Stimulated activated CD4-positive, alpha-beta T cell treated with anti-CD3 and anti-CD28 coated beads, Interleukin-1b, Interleukin-23, amount 100 ng/mL, for 24 hours (primary cell): ENCODE measurements at places on chromosomes 13 and 19.

- DNase-seq, result peak; percentile 50
Measured at GRCh38 chr13:51793570-51794271, 10.2 kb downstream of the DHRS12 start.

DNA sequence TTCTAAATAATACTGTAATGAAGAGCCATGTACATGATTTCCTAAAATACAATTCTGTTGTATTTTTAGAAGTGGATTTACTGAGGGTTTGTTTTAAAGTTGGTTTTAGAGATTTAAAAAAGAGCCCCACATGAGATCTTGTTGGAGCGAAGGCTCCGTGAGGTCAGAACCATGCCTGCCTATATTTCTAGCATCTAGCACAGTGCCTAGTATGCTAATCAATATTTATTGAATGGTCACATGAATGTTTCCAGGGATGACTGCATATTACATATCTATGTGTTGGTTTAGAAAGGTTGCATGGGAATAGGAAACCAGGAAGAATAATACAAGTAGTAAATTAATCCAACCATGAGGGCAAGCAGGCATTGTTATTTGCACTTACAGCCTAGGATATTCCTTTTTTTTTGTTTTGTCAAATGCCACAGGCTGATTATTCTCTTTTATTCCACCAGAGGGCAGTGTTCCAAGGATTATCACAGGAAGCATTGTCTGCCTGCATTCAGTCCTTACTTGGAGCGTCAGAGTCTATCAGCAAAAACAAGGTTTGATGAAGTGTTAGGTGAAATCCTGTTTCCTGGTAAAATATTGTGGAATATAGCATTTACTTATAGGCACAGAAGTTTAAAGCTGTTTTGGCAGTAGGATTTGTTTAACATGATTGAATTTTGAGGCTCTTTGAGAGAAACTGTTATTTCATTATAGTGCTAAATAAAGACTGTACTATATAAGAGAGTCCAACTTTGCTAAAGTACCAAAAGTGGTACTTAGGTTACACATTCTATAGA is 46.8 kb downstream of the COG3 start:
- DNase-seq, result no peak

DNA sequence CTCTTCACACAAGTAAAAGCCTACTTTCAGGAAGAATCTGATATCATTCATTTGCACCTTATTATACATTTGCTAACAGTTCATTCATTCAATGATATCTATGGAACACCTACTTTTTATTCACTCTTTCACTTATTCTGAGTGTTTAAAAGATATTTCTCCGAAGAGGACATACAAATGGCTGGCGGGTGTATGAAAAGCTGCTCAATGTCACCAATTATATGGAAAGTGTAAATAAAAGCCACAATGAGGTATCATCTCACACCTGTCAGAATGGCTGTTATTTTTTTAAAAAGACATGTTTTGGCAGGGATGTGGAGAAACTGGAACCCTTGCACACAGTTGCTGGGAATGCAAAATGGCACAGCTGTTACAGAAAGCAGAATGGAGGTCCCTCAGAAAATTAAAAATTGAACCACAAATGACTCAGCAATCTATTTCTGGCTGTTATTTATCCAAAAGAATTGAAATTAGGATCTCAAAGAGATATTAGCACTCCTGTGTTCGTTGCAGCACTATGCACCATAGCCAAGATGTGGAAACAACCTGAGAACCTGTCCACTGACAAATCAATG is 127.6 kb upstream of the IRS2 start:
- DNase-seq, result no peak

DNA sequence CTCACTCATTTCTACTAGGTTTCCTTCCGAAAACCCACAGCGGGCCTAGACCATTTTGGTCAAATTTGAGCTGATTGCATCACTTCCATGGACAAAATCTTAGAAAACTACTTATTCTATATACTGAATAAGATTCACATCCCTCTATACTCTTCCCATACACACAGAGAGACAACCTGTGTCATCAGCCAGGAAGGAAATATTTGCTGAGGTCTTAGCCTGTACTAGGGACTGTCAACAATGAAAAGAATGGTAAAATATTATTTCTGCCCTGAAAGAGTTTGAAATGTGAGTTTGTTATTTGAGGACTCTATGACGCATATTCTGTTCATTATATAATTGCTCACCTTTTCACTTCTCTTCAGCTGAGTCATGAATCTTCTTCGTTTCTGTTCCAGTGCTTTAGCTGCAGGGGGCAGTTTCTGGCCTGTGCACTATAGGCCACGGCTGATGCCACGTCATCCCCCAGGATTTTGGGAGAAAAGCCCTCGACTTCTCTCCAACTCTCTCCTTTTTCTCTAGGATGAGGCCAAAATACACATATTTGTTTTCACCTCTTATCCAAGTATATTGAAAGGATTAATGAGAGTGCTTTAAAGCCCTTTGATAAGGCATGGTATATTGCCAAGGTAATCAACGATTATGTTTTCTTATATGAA is 47.7 kb downstream of the GSX1 start:
- DNase-seq, result no peak

DNA sequence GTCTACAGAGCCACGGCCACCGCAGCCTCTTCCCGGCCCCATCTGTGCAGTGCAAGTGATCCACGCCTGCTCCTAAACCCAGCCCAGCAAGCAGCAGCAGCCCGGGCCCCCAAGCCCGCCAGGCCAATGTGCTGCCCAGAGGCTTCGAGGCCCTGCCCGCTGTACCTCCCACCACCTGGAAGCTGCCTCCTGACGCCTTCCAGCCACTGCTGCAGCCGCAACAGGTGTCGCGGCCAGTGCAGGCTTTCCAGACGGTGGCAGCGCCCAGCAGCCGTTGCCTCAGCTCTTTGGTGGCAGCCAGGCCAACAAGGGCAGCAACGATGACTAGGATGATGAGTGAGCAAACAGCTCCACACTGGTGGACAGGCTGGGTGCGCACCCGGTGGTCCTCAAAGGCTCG is 50.2 kb upstream of the TPM4 start:
- DNase-seq, result no peak

GRCh38 chr19:1884719-1885334 is 469 bp downstream of the ABHD17A start:
- DNase-seq, result no peak

- DNase-seq, result no peak
Measured at GRCh38 chr19:18978616-18979015, 37.6 kb upstream of the HOMER3 start.

DNA sequence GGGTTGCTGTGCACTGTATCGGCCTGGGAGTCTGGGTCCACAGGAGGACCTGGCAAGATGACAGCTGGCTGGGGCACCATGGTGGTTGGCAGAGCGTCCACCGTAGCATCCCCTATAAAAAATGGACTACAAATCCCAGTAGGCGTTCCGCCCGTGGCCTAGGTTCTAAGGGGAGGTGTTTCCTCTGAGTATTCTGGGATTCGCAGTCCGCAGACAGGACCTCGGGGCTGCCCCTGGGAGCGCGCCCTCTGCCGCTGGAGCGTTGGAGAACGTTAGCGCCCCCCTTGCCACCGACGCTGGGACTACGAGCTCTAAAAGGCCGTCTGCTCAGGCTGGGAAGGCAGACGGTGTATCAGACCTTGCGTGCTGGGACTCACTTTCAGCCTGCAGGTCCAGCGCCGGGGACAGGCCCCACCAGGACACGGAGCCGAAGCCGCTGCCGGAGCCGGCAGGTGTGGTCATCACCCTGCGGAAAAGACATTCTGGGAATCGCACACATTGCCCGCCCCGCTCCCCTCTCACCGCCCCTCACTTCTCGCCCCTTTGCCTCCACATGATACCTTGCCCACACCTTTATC is 372 bp downstream of the DNAAF3 start:
- DNase-seq, result no peak

GRCh38 chr13:71935166-71935840 is 68.3 kb upstream of the DACH1 start:
- no peak for DNase-seq

DNA sequence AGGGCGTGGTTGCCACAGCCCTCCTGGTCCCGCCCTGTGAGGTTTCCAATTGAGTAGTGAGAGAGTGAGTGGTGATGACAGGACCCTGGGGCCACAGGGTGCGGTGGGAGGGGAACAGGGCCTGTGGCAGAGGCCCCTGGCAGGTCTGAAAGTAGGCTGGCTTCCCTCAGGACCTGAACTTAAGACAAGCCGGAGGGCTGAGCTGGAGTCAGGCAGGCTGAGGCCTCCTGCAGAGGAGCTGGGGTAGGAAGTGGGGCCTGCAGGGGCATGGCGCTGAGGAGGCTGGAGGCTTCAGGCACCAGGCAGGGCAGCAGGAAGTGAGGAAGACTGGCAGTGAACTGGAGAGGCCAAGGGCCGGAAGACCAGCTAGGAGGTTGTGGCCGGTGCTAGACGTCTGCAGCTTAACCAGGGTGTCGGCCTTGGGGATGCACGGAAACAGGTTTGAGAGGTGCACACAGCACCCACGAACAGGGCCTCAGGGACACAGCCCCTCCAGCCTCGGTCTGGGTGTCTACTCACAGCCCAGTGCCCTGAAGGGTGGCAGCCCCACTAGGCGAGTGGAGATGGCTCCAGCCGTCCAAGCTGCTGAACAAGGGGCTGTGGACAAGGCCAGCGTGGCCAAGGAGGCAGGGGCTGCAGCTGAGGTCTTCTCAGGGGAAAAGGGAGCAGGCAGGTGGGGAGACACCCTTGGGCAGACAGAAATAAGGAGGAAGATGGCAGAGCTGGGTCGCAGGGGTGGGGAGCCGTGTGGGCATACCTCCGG is 17.8 kb downstream of the POP4 start:
- DNase-seq, result no peak

- DNase-seq, result no peak
Measured at GRCh38 chr19:2426611-2427428, 566 bp downstream of the TIMM13 start.

GRCh38 chr19:49233163-49233562 is 75.6 kb downstream of the TRPM4 start:
- no peak for DNase-seq
